ENCODE measurements at places on chromosomes 1 and 21. TPM values are rescaled to one million over a fixed set of nuclear protein-coding genes. Genes with fewer than 3 reads are reported as not detected.
A peak's percentile ranks its signal among the peaks of the same experiment; 100 is the strongest.

CRABP2 gene
- 6.2 TPM for polyA plus RNA-seq

DNA sequence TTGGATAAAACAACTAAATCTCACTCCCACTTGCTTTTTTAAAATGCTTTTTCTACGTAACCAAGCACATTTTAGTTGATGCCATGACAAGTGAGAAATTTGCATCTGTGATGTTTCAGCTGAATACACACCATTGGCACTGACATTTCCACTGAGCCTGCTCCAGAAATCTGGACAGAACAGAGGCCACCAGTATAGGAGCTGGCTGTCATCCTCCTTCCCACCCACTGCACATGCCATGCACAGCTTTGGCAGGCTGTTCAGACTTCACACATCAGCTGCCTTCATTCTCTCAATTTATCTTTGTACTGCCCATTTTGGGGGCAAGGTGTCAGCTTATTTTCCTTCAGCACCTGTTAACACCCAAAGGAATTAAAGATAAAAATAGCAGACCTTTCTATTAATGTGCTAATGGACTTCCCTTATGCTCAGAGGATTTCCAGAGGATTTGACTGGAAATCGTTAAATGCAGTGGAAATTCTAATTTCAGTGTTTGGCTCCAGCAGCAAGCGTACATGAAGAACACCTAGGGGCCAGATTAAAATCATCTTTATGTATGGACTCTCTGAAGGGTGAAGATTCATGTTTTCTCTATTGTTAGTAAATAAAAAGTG lies 12.9 kb upstream of the PODN start:
- no peak for DNase-seq

- no peak for DNase-seq
These were observed 76.4 kb upstream of the IFFO2 start for GRCh38 chr1:19032701-19033514.

- DNase-seq, result no peak
These were observed 1.4 kb upstream of the DNAJC11 start for GRCh38 chr1:6703016-6703415.

ESRRG gene
- polyA plus RNA-seq, result 0.09 TPM

- no peak for DNase-seq
These were observed 20.5 kb downstream of the TRIM67 start for GRCh38 chr1:231182317-231182716.

TMIGD3 gene
- polyA plus RNA-seq, result not detected

GRCh38 chr1:212903664-212904063 lies 45.6 kb downstream of the FLVCR1 start:
- no peak for DNase-seq

GRCh38 chr1:224052772-224053171 lies 61.1 kb upstream of the FBXO28 start:
- peak; percentile 52 for DNase-seq

DNA sequence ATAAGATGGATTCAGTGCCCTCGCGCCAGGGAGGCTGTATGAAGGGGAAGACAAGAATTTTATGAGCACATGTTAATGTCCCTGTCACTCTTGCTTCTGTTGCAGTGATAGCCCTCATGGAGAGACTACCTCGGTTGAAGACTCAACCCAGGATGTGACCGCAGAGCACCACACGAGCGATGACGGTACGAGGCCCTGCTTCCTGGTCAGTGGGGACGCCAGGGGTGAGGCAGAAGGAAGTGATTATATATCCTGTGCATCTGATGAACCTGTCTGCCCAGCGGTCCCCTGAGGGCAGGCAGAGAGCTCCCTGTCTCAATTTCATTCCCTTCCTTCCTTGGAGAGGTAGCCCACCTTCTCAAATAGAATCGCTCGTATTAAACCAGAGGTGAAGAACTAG lies 20.0 kb upstream of the IKBKE start:
- DNase-seq, result no peak

UMODL1 gene
- polyA plus RNA-seq, result not detected

- DNase-seq, result no peak
These were observed 737.6 kb upstream of the CHRM3 start for GRCh38 chr1:238648751-238649150.

- no peak for DNase-seq
These were observed 17.8 kb downstream of the TMEM50A start for GRCh38 chr1:25355841-25356395.

GRCh38 chr1:27560268-27561123 lies 43.4 kb downstream of the AHDC1 start:
- no peak for DNase-seq

DNA sequence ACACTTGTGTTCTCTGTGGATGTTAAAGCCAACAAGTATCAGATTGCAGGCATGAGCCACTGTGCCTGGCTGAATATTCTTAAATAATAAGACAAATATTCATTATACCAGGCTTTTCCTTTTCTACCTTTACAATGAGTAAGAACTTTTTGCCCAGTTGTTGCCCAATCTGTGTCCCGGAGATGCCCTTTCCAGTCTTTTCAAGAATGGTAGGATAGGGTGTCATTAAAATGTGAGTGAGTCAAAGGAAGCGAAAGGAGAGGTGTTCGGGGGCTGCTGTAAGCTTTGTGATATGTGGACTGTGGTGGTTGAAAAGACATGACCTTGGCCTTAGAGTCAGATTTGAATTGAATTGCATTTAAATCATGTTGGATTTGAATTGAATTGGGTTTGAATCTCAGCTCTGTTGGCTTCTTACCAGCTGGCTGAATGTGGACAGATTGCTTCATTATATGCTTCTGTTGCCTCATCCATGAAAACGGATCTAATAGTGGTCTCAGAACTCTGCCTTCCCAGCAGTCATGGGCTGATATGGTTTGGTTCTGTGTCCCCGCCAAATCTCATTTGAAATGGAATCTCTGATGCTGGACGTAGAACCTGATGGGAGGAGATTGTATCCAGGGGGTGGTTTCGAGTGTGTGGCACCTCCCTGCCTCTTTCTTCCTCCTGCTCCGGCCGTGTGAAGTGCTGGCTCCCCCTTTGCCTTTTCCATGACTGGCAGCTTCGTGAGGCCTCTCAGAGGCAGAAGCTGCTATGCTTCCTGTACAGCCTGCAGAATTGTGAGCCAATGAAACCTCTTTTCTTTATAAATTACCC lies 22.7 kb upstream of the AADACL3 start:
- DNase-seq, result no peak

GRCh38 chr1:78676347-78676982 lies 26.8 kb downstream of the IFI44 start:
- peak; percentile 37 for DNase-seq

VHLL gene
- polyA plus RNA-seq, result not detected

FAM177B gene
- not detected for polyA plus RNA-seq

DNA sequence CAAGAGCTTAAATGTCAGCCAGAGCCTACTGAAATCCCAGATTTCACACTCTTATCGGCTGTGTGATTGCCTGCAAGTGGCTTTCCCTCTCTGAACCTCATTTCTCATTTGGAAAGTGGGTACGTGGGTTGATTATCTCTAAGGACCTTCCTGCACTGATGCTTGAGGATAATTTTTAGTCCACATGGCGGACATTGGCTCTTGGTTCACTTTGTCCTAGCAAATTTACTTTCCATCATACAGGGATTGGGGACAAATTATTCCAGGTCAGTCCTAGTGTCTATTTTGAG lies 111.6 kb downstream of the ACTL8 start:
- DNase-seq, result no peak

DNA sequence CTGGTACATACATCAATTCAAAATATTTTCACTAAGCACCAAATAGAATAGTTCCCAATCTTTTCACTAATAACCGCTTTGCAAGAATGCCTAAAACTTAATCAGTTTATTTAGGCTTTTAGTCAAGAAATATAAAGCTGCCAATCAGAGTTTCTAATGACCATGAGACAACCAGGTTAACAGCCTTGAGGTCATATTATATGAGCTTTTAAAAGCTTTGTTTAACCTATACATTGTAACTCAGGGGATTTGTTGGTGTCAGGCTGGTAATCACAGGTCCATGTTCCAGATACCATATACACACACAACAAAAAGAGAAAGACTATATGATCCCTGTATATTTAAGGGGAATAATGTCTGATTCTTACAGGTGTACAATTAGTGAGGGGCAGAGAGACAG lies 246.2 kb upstream of the ADGRL2 start:
- no peak for DNase-seq

DNA sequence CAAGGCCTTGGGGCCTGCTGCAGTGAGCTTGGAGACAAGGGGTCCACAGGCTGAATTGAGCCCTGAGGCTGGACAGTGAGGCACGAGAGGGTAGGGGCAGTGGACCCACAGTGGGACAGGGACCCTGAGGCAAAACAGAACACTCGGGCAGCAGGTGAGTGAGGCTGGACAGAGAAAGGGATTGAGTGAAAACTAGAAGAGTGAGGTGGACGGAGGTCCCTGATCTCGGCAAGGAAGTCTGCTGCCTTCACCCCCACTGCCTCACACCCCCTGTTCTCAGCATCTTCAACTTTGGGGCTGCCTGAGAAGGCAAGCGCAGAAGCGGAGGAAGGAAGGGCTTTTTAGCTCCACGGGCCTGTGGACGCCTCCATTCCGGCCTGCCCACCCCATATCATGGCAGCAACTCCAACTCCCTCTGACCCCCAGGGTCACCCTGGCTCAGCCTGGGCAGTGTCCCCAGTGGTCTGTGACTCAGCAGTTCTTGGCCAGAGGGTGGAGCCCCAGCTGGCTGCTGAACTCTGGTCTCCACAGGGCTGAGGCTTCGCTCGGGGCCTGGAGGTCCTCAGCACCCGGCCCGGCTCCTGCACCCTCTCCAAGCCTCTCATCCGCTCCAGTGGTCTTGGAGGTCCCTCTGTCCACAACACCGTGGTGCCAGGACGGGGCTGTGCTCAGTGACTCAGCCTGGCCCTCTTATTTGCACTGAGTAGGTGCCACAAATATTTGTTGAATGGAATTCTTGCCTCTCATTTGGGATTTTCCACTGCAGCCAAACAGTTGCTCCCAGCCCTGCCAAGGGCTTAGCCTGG lies 60.0 kb upstream of the EPS8L3 start:
- peak; percentile 21 for DNase-seq
